Vagina (tissue), 2 donors: ENCODE measurements at places on chromosomes 2 and 18. TPM values are rescaled to one million over a fixed set of nuclear protein-coding genes. Genes with fewer than 3 reads are reported as not detected.

The RSAD2 gene
- 0.25 TPM for total RNA-seq

The MOCOS gene
- 2.2 TPM for total RNA-seq

The SERPINB13 gene
- total RNA-seq: 131 TPM

The METAP1D gene
- 8.8 TPM for total RNA-seq

The STEAP3 gene
- total RNA-seq: 22.1 TPM

The BARD1 gene
- 21.6 TPM for total RNA-seq

The COLEC12 gene
- 18.9 TPM for total RNA-seq

The STPG4 gene
- 2.9 TPM for total RNA-seq

The HOXD13 gene
- total RNA-seq: 15.7 TPM

The C1GALT1C1L gene
- 1.2 TPM for total RNA-seq

The REG3G gene
- not detected for total RNA-seq

GRCh38 chr2:104289651-104290565 lies 564.0 kb upstream of the POU3F3 start:
- no peak for DNase-seq

DNA sequence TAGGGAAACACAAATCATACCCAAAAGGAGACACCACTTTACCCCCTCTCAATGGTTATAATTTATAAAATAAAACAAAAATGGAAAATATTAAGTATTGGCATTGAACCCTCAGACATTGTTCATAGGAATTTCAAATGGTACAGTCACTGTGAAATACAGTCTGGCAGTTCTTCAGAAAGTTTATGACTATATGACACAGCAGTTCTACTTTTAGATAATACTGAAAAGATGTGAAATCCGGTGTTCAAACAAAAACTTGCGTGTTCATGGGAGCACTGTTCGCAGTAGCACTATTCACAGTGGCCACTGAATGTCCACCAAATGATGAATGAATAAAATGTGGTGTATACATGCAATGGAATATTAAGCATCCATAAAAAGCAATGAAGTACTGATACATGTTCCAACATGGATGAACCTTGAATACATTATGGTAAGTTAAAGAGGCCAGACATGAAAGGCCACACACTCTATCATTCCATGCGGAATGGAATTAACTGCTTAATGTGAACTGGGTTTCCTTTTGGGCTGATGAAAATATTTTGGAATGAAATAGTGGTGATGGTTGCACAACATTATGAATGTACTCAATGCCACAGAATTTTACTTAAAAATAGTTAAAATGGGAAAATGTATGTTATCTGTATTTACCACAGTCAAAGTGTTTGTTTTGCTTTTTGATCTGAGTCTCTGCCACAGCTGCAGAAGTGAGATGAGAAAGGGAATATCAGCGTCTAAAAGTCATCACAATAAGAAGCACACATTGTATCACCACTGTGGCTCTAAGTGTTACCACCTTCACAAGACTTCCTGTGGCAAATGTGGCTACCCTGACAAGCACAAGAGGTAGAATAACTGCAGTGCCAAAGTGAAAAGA lies 864.6 kb downstream of the SUCLG1 start:
- DNase-seq: no peak

DNA sequence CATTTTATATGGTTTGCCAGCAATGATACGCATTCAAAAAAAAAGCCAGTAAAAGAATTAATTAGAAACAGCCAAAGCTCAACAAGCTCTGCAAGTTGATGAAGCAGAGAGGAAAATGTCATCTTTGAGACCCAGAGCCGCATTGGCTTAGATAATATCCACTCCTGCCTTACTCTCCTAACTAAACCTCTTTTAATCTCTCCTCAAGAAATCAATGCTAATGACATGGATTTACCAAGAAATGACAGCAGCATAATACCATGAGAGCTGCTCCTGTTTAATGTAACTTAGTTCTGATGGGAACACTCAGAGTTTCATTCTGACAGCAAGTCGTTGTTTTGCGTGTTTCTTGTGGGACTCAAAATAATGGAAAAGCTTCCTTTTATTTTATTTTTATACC lies 1099.4 kb upstream of the PIK3C3 start:
- no peak for DNase-seq

DNA sequence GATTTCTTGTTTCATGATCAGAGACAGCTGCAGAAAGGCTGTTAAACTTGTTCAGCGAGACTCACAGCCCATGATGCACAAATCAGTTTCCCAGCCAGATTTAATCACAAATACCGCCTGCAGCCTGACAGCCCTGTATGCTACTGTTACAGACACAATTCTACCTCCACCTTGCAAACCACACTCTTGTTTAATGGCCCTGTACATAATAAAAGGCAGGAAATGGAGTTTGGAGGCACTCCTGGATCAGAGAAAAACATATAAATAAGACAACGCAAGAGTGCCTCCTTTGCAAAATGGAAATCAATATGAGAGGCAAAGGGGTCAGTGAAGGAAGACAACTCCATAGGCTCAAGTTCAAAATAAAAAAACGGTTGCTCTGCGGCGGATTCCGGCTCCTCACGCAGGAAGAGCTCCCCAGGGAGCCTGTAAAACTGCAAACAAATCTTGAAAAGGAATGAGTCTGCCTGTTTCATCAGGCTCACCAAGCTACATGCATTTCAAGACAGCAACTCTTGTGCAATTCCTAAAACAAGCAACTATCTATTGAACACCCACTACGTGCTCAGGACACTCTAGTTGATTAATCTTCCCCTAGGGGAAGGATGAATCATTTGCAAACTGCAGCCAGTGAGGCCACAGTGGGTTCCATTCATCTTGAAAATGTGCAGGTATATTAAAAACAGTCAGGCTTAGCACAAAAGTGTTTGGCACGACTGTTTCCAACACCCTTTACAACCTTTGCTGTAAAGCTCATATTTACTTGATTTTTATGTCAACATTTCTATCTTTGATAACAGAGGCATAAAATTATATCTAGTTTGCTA lies 37.5 kb downstream of the TBC1D8 start:
- DNase-seq: no peak

GRCh38 chr2:134035605-134036370 lies 218.1 kb upstream of the MGAT5 start:
- no peak for DNase-seq

- no peak for DNase-seq
Observed at GRCh38 chr2:42040643-42041278, 7.1 kb upstream of the PKDCC start.

- DNase-seq: no peak
Observed at GRCh38 chr2:46151577-46151976, 145.6 kb upstream of the EPAS1 start.

DNA sequence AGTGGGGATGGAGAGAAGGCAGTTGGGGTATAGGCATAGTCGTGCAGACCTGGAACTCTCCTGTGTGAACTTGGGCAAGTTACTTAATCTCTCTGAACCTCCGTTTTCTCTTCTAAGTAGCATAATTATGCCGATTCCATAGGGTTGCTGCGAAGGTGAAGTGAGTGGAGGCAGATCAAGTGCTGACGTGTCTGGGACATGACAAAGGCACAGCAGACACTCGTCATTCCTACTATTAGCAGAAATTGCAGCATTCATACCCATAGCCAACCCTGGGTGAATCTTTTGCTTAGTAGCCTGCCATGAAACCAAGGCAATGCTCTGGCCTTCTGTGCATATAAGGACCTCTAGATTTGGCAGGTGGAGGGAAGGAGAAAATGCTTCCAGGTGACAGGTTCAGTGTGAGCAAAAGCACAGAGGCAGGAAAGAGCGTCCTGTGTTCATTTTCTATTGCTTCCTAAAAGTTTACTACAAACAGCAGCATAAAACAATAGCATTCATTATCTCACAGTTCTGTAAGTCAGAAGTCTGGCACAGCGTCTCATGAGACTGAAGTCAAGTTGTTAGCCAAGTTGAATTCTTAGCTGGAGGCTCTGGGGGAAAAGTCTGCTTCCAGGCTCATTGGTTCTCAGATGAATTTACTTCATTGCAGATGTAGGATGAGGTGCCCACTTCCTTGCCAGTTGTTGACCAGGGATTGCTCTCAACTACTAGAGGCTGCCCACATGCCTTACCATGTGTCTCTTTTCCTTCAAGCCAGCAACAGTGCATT lies 77.8 kb downstream of the CTIF start:
- no peak for DNase-seq

GRCh38 chr2:58341047-58341446 lies 99.9 kb upstream of the FANCL start:
- no peak for DNase-seq

DNA sequence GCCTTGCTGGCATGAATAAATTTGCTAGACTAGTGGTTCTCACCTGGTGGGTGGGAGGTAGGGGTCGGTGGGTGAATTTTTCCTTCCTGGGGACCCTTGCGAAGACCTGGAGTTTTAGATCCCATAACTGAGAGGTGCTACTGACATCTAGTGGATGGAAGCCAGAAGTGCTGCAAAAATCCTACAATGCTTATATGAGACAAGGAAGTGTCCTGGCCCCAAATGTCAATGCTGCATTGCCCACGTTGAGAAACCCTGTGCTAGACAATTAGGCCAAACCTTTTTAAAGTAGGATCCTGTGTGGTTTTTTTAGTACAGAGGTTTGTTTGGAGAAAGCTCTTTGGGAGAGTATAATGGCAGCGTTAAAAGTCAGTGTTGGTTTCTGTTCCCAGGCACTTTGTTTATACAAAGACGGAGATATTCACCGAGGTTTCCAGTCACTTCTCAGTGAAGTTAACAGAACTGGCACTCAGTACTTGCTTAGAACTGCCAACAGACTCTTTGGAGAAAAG lies 9.6 kb downstream of the SERPINB8 start:
- no peak for DNase-seq

DNA sequence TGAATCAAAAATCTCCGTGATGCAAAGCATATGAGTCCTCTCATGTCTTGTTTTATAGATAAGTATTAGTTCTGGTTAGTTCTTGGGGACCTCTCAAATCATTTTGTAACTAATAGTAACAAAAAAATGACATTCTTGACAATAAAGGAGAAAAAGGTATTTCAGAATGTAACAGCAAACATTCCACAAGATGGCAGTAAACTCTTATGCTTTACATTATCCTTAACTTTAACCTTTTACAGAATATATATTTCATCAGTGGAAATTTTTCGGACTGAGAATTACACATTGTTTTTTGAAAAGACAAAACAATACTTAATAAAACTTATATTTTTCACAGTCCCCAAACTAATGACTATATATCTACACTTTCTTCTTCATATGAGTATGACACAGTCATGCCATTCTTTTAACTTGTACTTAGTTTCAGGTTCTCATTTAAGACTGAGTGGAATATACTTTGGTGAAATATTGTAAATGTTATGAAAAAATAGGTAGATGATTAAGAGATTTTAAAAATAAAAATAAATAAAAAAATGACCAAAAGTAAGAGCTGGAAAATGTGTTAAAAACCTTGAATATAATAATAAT lies 142.9 kb upstream of the NXPH2 start:
- no peak for DNase-seq

GRCh38 chr18:56727399-56727798 lies 76.2 kb downstream of the WDR7 start:
- no peak for DNase-seq

DNA sequence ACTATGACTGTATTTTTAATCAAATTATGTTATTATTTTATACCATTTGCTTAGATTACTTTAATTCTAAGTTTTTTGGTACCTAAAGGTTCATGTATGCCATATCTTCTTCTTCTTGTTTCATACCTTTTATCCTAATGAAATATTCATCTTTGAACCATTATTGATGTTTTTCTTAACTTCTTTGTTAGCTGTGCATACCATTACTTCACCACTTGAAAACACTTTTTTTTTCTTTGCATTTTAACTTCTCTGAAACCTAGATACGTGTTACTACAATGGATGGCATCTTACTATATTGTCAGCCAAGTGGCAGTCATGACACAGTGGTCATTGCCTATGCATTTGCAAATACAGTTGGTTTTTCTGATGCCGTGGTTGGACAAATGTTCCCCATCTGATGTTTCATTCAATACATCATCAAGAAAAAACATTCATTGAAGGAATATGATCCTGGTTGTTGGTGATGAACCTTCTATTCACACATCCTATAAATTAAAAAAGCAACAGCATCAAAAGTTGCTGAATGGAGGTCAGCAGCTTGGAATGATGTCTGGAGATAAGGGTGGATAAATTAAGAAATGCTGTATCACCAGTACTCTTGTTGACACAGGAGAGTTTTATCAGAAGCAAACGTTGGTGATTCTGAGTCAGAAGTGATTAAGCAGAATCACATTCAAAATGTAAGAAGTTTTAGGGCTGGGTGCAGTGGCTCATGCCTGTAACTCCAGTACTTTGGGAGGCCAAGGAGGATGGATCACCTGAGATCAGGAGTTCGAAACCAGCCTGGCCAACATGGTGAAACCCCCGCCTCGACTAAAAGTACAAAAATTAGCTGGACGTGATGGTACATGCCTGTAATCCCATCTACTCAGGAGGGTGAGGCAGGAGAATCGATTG lies 7.4 kb downstream of the IL36A start:
- no peak for DNase-seq

- no peak for DNase-seq
Observed at GRCh38 chr2:96685577-96686459, 43.3 kb downstream of the FER1L5 start.

DNA sequence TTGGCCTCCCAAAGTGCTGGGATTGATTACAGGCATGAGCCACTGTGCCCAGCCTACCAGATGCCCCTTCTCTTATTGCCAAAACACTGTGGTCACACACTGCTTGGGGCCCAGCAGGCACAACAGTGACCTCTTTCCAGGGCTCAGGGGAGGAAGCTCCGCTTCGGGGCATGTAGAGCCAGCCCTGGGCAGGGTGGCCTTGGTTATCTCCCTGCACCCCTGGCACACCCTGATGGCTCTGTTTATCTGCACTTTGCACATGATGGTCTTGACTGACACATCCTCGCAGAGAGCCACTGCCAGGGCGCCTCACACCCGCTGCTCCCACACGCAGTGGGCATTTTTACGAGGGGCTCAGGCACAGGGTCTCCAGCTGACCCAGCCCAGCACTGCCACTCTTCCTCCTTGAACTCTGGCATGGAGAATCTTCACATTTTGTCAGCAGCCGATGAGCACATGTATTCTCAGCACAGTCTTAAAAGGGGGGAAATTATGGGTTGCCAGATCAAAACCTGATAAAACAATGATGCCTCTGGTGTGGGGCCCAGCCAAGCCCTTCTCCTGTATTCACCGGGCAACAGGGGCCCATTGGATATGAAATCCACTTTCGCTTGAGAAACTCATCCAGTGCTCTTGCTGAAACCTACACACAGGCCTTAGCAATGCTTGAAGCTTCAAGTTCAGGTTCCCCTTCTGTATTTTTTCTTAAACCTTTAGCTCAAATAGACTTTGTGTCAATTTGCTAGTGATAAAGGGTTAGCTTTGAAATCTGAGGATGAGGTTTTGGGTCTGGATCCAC lies 5.9 kb downstream of the GYPC start:
- DNase-seq: no peak
